ENCODE measurements at places on chromosomes 11 and 22.

DNA sequence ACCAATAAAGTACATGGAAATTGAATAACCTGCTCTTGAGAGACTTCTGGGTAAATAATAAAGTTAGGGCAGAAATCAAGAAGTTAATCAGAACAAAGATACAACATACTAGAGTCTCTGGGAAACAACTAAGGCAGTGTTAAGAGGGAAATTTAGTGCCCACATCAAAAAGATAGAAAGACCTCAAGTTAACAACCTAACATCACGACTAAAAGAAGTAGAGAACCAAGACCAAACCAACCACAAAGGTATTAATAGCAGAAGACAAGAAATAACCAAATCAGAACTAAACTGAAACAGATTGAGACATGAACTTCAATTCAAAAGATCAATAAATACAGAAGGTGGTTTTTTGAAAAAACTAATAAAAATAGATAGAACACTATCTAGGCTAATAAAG, 140.7 kb downstream of the JRKL start:
- no peak for DNase-seq

- no peak for DNase-seq
Measured at GRCh38 chr11:44952500-44953260, 2.0 kb upstream of the TP53I11 start.

GRCh38 chr11:26297189-26297975, 34.5 kb upstream of the ANO3 start:
- DNase-seq, result peak; percentile 9

DNA sequence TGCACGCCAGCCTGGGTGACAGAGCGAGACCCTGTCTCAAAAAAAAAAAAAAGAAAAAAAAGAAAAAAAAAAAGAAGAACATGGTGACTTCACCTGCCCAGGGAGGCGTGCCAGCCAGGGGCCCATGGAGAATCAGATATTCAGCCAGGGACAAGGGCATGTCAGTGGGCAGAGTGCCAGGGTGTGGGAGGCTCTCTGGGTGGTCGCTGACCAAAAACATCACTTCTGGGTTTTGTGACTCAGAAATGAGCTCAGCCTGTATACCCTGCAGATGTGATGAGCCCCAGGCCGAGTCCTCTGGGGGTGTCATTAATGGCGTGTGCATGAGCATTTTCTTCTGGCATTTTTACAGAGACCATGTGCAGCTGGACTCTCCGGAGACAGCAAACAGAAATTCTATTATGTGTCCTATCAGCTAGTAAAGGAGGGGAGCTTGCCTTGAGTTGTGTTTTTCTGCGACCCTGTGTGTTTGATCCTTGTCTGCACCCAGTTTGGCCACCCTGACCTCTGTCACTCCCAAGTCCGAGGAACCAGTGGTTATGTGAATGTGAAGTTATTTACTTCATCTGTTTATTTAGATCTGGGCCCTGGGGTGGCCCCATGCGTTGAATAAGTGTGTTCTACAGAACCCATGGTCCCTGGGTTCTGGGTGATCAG, 53.6 kb downstream of the BCR start:
- peak; percentile 26 for DNase-seq

DNA sequence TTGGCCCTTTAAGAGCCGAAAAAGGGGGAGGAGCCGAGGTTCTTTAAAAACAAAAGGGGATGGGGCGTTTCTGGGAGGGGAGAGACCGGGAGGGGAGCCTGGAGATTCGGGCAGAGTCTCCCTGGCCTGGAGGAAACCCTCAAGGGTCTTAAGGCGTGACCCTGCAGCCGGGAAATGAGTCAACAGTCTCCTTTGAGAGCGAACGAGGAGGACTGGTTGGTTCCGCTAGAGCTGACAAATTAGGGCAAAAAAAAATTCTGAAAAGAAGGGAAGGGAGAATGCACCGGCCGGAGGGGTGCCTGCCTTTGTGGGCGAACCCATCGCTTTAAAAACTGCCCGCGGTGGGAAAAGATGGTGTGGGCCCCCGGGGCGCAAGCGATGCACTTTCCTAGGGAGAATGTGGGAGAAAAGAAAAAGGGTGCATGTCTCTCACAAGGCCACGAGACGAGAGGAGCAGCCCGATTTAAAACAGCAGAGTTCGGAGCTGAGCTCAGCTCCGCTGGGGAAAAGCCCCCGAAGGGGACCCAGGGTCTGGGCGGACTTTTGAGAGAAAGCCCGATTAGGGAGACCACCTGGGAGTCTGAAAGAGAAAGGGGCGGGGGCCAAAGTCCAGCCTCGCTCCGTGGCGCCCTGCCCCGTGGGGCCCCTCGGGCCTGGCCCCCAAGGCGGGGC, 874 bp downstream of the ZFTA start:
- peak; percentile 26 for DNase-seq

DNA sequence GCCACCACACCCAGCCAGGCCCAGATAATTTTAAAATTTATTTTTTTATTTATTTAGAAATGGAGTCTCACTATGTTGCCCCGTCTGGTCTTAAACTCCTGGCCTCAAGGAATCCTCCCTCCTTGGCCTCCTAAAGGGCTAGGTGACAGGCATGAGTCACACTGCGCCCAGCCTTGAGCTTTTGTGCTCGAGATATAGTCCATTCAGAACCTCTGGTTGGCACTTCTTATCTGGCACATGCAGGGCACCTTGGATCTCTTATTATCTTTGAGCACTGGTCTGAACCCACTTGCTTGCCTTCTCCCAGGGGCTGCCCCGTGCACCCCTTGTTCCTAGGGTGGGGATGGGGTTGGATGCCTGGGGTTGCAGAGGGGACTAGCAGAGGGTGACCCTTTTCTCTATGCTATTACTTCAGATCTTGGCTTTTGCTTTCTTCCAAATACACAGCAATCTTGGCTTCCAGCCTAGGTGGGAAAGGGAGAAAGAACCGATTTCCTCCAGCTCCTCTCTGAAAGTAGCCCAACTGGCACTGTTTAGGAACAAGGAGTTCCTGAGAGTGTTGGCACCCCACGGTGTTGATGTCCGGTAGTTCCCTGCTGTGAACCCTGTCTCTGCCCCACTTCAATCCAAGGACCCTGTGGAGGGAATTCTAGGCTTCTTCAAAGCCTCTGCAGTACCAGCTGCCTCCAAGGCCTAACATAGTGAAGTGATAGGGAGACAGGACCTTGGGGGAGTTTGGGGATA, 1.3 kb upstream of the SLC3A2 start:
- no peak for DNase-seq

- DNase-seq, result no peak
Measured at GRCh38 chr11:62577046-62577714, 3.5 kb upstream of the EEF1G start.

- peak; percentile 59 for DNase-seq
Measured at GRCh38 chr11:115391598-115391997, 112.6 kb downstream of the CADM1 start.

DNA sequence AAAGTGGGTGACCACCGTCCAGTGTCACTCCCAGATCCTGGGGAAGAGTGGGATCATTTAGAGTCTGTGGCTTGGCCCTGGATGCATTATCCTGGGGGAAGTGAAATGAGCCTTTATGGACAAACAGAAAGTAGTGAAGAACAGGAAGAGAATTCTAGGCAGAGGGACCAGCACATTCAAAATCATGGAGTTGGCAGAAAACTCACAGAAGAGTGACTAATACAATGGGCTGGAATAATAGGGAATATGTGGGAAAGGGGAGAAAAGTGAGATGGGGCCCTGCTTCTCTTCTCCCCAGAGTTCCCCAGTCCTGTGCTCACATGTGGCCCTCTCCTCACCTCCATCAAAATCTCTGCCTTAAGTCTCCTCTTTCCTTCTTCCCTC, 84.3 kb downstream of the CCDC81 start:
- DNase-seq, result no peak

- no peak for DNase-seq
Measured at GRCh38 chr11:12810568-12810894, 136.3 kb downstream of the TEAD1 start.

DNA sequence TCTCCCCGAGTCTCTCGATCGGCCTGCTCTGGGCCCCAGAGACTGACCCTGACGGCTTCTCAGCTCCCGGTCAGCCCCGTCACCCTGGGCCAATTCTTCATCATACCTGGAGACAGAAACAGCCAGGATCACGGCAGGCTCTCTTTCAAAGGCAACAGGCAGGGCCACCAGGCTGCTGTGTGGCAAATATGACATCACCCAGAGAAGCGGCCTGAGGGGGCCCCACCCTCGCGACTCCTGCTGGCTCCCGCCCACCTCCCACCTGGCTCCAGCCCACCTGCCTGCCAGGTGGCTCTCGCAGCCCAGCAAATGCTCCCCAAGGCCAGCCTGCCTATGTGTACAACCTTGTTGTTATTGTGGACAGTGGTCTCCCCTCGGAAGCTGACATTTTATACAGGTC, 24.9 kb upstream of the PACSIN2 start:
- DNase-seq, result no peak

DNA sequence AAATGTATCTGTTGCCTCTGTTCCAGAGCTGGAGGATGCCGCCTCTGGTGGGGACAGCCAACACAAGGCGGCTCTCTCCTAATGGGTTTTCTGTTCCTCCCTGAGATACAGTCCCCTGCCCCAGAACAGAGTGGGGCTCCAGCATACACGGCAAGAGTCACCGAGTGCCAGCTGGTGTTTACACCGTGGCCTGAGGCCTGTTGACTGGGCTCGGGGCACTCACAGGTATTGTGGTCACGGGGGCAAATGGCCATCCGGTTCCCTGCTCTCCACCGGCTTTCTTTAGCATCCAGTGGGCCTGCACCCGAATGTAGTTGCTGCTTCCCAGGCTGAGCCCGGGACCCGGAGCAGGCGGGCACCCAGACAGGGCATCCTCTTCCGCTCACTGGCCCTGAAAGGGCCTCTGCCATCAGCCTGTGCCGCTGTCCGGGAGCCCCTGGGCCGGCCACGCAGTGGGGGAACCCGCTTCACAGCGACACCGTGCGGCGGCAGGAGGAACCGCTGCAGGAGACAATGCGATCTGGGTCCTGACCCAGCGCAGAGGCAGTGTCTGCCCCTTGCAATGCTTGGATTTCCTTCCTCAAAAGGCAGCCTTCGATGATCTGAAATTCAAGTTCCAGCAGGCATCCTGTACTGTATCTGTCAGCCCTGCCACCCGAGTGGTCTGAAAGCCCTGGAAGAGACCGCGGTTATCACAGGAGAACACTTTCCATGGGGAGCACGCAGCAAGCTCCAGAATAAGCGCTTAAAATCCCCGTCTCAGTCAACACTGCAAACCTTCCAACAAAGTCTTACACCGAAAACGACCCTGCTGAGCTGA, 859 bp upstream of the KRTAP5-5 start:
- peak; percentile 65 for DNase-seq

- DNase-seq, result peak; percentile 44
Measured at GRCh38 chr22:43155789-43156188, 4.4 kb downstream of the TSPO start.

DNA sequence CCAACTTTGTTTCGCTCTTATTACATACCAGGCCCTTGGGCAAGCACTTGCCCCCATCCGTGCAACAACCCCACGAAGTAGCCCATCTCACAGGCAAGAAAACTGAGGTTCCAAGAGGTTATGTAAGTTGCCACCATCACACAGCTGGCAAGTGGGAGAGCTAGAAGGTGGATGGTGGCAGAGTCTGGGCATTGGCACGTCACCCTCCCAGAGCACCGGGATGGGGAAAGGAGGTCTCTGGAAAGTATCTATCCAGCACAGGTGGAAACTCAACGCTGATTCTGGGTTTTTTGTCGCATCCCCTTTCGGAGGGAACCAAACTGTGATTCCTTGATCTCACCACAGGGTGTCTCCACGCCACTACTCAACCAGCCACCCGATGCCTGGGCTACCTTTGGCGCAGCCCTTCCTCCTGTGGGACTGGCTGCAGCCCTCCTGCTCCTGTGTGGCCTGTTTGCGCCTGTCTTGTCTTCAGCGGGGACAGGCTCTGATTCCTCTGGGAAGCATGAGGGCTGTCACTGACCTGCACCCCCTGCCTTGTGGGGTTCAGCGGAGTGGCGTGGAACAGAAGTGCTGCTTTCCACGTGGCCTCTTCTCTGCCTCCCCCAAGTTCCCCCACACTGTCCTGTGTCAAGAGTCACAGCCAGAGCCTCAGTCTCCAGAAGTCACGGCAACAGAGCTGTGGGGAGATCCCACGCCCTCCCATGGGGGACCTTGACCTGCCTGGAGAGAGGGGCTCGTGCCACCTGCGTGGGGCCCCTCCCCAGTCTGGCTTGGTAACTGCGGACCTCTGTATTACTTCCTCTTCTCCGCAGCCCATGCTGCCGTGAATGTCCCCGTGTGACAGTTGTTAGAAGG, 34.4 kb upstream of the TRIM29 start:
- peak; percentile 86 for DNase-seq

DNA sequence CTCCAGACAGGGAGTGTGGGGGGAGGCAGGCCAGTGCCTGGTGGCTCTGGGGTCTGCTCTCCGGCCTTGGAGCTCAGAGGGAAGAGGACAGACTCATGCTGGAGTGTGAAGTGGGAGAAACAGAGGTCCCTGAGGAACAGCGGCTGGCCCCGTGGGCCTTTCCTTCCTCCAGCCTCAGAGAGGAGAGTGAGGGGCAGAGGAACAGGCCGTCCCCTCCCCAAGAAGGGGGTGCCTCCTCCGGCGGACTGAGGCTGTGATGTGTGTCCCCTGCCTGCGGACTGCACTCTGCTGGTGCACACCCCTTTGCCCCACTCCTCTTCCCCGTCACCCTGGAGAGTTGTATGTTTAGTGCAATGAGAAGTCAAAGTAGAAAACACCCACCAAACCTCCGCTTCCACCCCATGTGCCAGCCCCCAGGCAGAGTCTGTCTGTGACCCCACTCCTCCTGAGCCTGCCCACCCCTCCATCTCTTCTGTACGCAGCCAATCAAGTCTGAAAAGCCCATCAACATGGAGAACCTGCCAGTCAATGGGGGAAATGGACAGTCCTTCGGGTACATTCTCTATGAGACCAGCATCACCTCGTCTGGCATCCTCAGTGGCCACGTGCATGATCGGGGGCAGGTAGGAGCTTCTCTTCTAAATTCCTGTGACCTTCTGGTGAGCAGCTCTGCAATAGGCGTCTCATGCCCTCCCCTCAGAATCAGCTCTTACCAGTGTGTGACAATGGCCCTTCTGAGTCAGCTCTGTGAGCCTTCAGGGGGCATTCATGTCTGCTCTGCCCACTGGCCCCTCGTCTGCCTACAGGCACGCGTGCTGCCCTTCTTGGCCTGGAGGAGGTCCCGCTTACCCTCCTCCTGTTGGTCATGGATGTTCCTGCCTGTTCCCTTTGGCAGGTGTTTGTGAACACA, 39.0 kb downstream of the GLB1L2 start:
- no peak for DNase-seq

Measured in BE2C (cell line).